Activated naive CD8-positive, alpha-beta T cell treated with anti-CD3 and anti-CD28 coated beads for 36 hours (primary cell): ENCODE measurements at places on chromosomes 7 and 10. TPM values are rescaled to one million over a fixed set of nuclear protein-coding genes. Genes with fewer than 3 reads are reported as not detected.

- DNase-seq: no peak
Observed at GRCh38 chr10:69730251-69731156, 71.2 kb upstream of the COL13A1 start.

DNA sequence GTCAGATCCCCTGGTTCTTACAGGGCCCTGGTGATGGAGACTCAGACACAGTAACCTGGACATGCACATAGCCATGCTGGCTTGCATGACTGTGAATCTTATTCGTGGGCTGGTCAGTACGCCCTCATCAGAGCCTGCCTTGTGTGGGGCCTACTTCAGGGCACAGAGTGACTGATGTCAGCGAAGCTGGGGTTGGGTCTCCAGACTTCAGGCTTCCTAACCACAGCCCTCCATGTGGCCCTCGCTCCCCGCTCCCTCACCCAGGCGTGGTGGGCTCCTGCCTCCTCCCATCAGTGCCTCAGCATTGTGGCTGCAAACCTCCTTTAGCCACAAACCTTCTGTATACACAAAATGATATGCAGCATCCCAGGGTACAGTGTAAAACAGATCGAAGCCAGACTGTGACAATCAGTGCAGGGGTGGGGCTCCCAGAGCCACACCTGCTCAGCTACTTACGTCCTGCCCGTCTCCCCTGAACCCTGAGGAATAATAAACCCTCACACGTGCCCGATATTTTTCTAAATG lies 7.1 kb upstream of the C10orf105 start:
- peak; percentile 58 for DNase-seq

GRCh38 chr7:2165610-2166594 lies 66.8 kb downstream of the MAD1L1 start:
- DNase-seq: no peak

Gene SEMA4G
- 0.89 TPM for total RNA-seq

- DNase-seq: no peak
Observed at GRCh38 chr10:81978238-81978637, 103.2 kb downstream of the NRG3 start.

DNA sequence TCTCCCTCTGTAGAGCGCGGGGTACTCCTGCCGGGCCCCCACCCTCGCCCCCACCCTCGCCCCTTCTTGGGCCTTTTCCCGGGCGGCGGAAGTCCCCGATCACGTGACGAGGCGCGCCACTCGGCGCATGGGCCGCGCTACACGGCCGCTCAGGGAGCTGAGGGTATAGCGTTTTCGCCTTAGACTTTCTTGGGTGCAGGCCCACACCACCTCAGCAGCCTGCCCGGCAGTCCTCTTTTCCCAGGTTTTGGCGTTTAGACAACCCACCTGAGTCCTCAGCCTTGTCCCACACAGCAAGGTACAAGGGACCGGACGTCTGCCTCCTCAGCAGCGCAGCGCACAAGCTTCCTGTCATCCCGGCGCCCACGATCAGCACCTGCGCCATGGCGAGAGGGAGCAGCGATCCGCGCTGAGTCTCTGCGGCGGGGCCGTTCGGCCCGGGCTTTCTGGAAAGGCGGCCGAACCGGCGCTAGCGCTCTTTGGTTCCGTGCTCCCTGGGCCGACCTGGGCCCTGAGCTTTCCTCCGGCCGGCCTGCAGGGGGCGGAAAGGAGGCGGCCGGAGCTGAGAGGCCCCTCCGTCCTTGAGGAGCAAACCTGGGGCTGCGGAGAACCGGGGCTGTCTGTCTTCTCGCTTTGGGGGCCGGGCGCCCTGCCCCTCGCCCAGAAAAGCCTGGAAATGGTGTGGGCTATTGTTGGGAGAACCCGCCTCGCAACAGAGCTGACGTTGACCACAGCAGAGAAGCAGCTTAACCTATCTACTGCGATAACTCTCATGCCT lies at the start of gene RNLS:
Gene RNLS (minus strand): TSS at position 513 of the 778 bp plus-strand sequence.
- peak; percentile 68 for DNase-seq

- DNase-seq: no peak
Observed at GRCh38 chr10:69367469-69367868, 49.2 kb downstream of the TACR2 start.

DNA sequence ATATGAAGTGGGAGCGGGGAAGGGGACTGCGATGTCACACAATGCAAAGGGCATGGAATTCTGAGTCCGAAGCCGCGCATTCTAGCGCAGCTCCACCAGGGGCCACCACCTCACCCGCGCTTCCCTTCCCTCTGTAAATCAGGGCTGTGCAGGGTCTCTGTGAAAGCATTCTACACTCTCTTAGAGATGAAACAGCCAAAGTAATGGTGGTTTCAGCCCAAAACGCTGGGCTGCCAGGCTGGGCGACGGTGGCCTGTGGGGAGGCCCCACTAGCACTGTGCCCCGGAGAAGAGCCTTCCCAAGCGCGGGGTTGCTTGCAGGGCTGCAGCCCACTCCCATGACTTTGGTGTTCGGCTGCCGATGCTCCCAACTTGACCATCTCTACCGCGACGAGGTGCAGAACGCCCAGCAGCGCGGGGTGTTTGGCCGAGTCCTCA lies 11.4 kb downstream of the ATG9B start:
- no peak for DNase-seq

DNA sequence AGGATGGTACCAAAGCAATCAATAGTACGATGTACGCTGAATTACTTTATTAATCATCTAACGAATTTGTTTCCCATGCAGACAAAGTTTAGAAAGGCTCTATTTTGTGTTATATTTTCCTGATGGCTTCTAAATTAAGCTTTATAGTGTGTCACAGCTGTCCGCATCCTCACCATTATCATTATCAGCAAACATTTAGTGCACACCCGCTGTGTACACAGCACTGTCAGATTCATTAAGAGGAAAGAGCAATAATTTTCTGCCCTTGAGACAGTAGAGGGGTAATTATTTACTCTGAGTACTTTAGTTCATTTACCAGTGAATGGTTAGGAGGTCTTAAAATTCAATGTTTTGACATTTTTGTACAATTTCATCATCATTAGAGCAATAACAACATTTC lies 233.3 kb upstream of the PTPRZ1 start:
- DNase-seq: no peak

Gene RASSF4
- total RNA-seq: 5.6 TPM

GRCh38 chr7:128376077-128376476 lies 14.6 kb upstream of the PRRT4 start:
- DNase-seq: no peak

DNA sequence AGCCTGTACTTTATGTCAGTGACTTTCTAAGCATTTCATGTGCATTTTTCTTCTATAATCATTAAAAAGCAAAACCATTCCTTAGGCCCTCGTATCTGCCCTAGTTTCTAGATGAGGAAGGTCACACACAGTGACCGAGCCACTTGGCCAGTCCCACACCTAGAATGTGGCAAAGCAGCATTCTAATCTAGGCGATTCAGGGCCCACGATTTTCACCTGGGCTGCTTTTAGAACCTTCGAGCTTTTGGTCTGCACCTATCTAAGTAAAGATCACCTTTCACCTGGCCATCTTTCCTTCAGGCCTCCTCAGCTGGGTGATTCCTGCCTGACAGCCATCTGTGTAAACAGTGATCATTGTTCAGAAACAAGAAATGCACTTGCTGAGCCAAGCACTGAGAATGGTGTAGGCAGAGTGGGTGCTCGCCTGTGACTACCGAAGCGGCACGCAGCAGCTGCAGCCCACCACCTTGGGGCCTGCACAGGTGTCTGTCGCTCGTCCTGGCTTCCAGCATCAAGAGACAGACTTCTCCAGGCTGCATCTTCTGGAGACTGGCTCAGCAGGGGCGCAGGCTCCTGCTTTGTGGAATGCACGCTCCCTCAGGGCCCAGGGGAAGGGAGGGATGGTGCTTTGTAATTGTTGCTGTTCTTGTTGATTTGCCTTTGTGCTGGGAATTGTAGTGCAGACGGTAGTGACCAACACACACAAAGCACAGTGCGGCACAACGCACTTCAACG lies 149.0 kb upstream of the INSYN2A start:
- DNase-seq: no peak

GRCh38 chr10:77451886-77452285 lies 185.7 kb downstream of the KCNMA1 start:
- DNase-seq: no peak

DNA sequence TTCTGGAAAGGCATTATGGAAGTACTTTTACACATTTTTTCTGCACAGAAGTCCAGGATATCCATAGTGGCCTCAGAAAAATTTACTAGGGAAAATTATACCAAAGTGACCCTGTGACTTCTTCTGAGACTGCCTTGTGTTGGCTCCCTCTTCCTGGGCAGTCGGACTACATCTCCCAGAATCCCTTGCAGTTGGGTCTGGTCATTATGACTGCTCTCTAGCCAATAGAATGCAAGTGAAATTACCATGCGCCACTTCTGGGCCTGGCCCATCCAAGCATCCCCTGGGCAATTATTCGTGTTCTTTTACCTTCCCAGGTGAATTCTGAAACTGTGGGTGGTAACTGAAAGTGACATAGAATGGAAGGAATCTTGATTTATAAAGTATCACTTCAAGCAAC lies 430.9 kb downstream of the ACTR3B start:
- no peak for DNase-seq

DNA sequence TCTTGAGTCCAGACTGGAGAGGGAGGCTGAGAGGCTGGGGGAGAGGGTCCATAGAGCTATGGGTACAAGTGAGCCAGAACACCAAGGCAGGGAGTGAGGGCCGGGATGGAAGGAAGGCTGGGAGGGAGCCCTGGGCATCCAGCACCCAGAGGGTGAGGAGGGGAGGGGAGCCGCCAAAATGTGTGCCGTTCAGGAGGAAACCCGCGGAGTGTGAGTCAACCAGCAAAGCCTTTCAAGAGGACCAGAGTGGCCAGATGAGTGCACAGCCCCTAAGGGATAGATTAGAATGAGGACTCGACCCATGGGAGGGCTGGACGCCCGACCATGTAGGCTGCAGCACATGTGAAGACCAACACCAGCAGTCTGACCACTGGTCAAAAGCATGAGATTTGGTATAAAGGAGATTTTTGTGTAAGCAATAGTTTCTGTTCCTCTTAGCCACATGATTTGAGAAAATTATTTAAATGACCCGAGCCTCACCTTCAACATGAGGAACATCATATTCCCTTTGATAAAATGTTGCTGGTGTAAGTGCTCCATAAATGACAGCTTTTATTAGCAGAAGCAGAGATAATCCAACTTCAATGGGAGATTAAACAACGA lies 179.7 kb upstream of the GRB10 start:
- no peak for DNase-seq

DNA sequence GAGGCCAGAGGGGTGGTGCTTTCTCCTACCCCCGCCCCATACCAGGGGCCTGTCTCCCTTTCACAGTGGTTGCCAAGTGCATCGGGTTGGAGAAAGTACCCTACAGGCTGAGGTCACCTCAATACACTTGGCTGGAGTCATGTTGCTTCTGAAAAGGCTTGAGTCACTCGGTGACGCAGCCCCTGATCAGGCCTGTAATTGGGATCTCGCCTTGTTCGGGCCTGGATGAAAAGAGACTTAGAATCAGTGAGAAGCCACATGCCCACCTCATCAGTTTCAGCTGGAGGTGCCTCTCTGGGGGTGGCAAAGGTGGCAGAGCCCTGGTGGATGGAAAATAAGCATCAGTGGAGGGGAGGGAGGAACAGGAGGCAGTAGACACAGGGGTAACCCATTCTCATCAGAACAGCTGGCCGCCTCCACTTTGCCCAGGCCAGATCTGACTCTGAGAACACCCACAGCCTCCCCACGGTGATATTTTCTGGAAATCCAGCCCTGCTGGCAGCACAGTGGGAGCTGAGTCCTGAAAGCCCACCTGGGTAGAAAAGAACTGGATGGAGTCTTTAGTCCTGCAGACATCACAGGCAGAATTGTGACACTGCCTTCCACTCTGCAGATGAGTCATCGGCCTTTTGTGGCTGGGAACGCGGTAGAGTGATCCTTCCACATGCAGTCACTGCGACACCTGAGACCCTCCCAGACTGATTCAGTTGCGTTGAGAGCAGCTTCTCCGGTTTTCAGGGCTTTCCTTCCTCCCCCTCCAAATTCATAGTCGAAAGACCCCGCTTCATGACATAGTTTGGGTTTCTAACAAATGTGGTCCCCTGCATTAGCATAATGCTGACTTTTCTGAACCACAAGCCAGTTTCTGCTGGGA lies 108.0 kb downstream of the GRK5 start:
- DNase-seq: peak; percentile 83

Gene RAMP3
- not detected for total RNA-seq

DNA sequence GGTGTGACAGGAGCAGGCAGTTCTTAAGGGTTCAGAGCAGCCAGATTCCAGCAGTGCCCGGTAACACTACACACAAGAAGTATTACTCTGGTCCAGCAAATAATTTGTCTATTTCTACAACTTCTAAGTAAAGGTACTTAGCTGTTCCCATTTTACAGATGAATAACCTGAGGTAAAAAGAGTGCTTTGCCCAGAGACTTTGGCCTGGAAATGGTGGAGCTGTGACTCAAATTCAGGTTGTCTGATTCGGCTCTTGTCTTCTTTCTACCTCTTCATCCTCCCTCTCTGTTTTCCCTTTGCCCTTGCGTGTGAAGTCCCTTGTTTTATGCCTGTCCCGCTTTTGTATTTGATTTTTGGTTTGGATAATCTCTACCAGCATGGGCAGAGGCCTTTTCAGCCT lies 17.1 kb downstream of the SFRP5 start:
- no peak for DNase-seq
